ENCODE measurements at places on chromosomes 13 and 19.

GRCh38 chr13:21344662-21345176 is 114.4 kb downstream of the ZDHHC20 start:
- DNase-seq, result peak; percentile 19

DNA sequence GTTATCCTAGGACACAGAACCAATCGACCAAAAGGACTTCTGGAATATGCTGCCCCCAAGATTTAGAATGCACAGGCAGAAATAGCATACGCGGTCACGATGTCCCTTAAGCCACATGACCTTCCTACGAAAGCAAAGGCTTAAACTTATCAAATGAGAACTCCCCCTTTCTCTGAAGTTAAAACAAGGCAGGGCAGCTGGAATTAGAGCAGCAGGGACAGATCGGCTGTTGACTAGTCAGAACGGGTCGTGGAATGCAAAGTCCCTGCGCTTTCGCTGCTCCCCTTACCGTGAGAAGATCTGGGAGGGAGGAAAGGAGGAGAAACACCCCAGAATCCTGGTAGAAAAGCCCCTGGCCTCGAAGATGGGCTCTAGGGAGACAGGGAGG is 799 bp upstream of the USPL1 start:
- peak; percentile 41 for DNase-seq

DNA sequence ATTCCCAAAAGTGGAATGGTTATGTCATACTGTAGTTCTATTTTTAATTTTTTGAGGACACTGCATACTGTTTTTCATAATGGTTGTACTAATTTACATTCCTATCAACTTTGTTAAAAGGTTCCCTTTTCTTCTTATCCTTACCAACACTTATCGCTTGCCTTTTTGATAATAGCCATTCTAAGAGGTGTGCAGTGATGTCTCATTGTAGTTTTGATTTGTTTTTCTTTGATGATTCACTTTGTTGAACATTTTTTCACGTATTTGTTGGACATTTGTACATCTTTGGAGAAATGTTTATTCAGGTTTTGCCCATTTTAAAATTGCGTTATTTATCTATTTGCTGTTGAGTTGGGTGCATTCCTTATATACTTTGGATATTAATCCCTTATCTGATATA is 188.8 kb upstream of the SPRY2 start:
- DNase-seq, result no peak

DNA sequence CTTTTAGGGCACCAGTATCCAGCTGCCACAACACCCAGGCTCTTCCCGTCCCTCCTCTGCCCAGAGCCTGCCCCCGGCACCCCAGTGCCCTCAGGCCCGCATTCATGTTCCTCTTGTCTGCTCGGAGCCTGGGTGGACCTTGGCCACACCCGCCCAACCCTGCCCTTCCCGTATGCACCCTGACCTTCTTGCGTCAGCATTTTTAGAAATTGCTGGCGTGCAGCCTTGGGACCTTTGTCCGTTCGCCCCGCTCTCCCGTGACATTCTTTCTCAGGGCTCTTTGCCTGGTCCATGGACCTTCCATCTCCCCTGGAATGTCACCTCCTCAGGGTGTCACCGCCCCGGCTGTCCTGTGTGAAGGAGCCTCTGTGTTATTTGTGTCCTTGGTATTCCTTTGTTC is 7.6 kb downstream of the NUCB1 start:
- DNase-seq, result no peak

DNA sequence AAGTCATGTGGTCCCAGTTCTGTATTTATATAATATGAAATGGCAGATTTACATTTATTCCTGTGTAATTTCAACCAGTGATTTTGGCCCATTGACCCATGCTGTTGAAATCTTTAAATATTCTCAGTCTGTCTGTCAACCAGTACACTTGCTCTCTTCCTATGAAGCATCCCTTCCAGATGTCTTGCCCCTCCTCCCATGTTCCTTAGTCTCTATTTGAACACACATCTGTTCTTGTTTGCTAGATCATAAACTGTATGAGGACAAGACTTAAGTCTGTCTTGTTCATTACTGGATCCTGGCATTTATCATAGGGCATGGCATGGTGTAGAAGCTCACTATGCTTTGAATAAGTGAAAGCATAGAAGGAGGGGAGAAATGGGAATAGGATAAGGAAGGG is 34.9 kb downstream of the STARD13 start:
- no peak for DNase-seq

GRCh38 chr13:94480672-94481145 is 1.2 kb upstream of the DCT start:
- DNase-seq, result no peak

GRCh38 chr13:79229761-79230160 is 176.3 kb downstream of the RBM26 start:
- DNase-seq, result no peak

DNA sequence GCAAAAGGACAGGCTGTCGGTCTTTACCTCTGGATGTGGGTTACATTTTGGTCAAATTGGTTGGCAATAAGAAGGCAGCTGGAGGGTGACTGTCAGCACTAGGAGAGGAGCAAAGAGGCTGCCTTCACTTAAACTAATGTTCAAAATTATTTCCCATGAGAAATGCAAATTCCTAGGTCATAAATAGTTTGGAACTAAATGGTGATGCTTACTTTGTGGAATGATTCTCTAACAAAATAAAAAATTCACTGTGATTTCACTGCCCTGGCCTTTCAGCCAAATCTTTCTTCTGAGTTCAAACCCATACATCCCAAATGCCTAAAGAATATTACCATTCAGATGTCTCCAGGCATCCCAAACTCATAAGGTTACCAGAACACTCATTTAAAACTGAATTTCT is 25.0 kb upstream of the OXGR1 start:
- DNase-seq, result no peak

- DNase-seq, result no peak
These were observed 43.4 kb upstream of the XPO4 start for GRCh38 chr13:20945952-20946383.

DNA sequence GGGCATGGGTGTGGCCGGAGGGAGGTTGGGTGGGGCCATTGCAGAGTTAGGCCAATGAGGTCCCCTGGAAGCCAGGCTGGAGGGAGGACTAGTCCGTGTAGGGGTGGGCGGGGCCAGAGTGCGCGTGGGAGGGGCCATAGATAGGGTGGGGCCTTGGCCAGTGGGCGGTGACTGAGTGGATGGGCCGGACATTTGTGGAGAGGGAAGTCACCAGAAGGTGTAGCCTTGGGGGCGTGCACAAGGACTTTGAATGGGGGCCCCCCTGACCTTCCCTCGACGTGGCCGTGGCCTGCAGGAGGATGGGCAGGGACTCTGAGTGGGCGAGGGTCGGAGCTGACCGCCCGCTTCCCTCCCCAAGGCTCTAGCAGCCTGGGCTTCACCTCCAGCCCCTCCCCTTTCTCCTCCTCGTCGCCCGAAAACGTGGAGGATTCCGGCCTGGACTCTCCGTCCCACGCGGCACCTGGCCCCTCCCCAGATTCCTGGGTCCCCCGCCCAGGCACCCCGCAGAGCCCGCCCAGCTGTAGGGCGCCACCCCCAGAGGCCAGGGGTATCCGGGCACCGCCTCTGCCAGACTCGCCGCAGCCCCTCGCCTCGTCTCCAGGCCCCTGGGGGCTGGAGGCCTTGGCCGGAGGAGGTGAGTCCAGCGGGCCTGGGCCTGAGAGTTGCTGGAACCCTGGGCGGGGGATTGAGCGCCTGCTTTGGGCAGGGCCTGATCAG is 16.5 kb upstream of the B3GNT3 start:
- peak; percentile 22 for DNase-seq

GRCh38 chr13:24834902-24835510 is 71.0 kb downstream of the RNF17 start:
- DNase-seq, result no peak

- DNase-seq, result no peak
These were observed 10.6 kb upstream of the ZNF460 start for GRCh38 chr19:57269515-57270250.

DNA sequence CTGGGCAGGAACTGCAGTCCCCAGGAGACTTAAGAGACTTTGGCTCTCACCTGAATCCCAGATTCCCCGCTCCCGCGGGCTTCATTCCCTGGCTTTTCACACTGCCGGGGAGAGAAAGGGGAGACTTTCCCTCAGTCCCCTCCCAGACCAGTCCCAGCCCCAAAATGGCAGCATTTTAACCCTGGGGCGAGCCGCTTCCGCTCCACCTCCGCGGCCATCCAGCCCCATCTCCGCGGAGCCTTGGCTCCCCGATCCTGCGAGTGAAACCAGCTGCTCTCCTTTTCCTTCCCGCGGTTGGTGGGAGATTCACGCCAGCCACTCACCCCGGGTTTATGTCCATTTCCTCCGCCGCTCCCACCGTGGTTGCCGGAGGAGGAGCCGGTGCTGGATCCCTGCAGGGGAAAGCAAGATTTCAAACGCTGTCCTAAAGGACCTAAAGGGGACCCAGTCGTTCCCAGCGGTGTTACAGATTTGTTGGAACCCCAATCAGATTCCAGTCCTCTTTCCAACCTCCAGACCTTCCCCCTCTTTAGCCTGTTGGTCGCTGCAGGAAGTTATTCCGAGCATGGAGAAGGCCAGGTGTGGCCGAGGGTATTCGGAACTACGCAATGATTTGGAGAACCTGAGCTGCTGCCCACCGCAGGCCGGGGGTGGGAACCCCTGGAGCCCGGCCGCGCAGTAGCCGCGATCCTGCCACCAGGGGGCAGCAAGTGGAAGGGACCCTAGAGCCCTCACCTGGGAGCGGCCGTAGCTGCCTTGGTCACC is 3.4 kb downstream of the DMKN start:
- peak; percentile 72 for DNase-seq

DNA sequence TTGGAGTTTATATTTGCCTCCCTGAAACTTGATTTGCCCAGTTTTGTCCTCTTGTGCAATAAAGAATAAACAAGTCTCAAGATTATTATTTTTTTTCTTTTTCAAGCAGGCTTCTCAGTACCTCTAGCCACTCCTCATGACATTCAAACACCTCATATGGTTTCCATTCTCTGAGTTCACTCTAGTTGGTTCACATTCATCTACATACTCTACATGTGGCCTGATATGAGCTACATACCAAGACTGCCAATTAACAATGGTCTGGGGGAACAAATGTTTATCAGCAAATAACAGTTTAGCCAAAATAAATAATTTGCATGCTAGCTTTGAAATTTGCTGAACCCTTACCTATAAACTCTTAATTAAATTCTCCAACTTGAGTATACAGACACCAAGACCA is 22.5 kb downstream of the KCNRG start:
- no peak for DNase-seq

DNA sequence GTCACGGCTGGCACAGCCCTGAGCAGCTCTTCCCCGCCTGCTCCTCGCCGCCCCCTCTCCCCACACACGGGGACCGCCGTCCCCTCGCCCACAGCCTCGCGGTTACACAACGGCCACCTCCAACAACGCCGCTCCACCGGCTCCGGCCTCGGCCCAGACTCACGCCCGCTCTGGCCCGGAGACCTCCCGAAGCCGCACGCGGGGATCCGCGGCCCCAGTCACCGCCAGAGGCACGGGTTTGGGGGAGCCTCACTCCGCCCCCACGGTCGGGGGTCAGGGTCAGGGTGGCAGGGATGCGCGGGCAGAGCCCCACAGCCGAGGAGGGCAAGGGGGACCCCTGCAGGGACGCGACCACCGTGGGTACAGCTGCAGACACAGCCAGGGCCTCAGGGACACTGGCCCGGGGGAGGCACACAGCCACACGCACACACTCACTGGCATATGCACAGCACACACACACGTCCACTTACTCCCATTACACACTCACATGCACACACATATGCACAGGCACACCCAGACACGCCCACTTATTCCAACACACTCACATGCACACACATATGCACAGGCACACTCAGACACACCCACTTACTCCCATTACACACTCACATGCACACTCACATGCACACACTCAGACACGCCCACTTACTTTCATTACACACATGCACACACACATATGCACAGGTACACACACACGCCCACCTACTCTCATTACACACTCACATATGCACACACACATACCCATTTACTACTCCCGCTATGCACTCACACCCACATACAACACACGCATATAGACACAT is 1.6 kb downstream of the TTYH1 start:
- no peak for DNase-seq

DNA sequence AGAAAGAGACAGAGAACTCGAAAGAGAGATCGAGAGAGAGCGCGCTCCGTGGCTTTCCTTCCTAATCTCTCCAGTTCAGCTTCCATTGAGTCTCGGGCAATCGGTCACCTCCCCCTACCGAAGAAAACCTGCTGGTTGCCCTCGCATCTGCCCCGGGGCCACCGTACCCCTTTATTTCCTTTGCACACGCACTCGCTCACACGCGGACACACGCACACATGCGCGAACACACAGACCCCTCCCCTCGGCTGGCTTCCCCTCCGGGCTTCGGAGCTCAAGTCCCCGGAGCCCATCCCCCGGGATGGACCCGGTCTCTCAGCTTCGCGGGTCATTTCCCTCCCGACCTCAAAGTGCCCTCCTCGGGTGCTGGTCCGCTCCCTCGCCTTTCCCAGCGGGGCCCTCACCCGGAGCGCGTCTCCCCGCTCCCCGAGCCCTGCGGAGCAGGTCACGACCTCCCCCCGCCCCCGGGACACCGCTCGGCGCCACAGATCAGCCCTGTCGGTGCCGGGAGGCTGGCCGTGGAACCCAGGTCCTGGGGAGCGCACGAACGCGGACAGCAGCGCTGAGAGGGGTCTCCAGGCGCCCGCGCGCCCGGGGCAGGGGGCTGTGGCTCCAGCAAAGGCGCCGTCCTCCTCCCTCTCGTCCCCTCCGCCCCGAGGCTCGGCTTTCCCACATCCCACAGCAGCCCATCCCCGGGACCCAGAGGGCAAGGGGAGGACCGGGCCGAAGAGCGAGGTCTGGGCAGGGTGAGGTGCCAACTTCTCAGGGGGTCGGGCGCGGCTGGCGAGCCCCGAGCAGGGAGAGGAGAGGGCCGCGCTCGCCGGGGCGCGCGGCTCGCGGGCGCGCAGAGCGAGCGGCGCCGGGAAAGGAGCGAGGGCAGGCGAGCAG is 1.8 kb downstream of the DACH1 start:
- DNase-seq, result no peak

GRCh38 chr13:90594681-90595080 is 752.8 kb upstream of the MIR17HG start:
- DNase-seq, result no peak

DNA sequence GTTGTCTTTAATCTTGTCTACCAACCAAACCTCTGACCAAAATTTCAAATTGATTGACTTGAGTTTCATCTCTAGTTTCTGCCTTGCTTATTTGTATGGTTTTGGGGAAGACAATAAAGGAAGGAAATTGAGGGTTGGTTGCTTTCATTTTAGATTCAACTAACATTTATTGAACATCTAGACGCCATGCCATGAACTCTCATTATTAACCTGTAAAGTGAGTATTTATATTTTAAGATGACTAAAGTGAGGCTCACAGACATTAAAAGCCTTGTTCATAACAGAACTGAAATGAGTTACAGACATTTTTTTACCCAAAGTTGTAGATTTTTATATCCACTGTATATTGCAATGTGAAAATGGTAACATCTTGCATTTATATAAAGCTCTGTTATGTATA is 239.3 kb downstream of the LMO7 start:
- no peak for DNase-seq

- DNase-seq, result no peak
These were observed 328.8 kb downstream of the FOXO1 start for GRCh38 chr13:40337651-40338050.

- DNase-seq, result no peak
These were observed 404.7 kb downstream of the KCNRG start for GRCh38 chr13:50419896-50420295.

All from activated gamma-delta T cell treated with Interleukin-2 at 50 U/mL for 16 hours (primary cell).